ENCODE measurements at places on chromosomes 1 and 21.

- no peak for DNase-seq
Measured at GRCh38 chr1:89698020-89698560, 65.2 kb downstream of the LRRC8C start.

- DNase-seq = no peak
Measured at GRCh38 chr1:10862743-10863335, 66.4 kb upstream of the CASZ1 start.

DNA sequence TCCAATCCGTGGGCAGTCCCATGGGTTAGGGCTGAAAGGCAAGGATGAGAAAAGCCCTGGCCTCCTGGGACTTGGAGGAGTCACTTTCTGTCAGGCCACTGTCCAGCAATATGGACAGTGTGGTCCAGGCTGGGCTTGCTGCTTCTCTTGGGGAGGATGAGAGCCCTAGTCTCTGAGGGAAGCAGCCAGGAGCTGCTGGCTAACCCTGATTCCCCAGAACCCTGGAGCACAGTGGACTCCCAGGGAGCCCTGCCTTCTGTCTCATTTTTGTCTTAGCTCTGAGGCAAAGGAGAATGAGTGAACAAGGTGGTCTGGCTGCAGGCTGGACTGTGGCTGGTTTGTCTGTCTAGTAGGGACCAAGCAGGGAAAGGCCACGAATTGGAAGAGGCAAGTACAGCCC, 23.8 kb upstream of the EDN2 start:
- no peak for DNase-seq

GRCh38 chr1:159012495-159012894, 2.8 kb downstream of the IFI16 start:
- DNase-seq = no peak

- DNase-seq = no peak
Measured at GRCh38 chr21:34201481-34201858, 128.1 kb downstream of the MRPS6 start.

DNA sequence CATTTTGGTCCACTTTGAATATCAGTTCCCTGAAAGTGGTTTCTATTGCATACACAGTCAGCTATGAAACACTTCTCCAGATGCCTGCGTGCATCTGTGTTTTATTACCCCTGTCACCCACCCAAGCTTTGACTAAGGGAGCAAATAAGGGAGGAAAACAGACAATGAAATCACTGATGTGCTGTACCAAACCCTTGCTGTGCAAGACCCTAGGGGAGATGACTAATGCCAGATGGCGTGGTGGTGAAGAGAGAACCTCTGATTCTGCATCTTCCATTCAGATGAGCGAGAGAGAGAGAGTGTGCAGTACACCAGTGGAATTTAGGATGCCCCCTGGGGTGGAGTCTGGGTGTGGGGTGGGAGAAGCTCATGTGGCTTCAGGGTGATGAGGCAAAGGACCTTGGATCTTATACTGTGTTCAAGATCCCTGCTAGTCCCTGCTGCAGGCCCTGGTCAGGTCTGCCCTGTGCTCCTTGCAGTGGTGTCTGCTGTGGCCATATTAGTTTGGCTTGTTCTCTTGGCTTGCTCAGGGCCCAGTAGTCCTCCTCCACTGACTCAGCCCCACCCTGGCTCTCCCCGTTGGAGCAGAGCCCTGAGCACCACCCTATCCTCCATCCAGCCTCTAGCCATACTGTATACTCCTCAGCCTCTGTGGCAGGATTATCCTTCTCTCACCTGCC, 18.5 kb downstream of the CLCA1 start:
- no peak for DNase-seq

GRCh38 chr21:31482460-31482859, 138.4 kb upstream of the TIAM1 start:
- DNase-seq = no peak

GRCh38 chr1:5390504-5390903, 601.7 kb downstream of the NPHP4 start:
- no peak for DNase-seq

DNA sequence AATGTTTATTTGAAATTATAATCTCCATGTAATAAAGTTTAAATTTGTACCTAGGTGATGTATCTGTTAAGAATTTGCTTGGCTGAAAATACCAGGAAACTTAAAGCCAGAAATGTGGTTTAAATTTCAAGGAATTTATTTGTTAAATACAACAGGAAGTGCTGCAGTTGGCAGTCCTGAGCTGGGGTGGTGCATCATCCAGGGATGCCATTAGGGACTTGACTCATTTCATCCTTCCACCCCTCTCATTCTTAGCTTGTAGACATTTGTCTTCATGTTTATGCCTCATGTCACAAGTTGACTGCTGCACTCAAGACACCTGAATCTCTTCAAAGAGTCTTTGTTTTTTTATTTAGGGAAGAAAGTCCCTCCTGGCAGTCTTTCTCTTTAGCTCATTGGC, 175.9 kb downstream of the LHX8 start:
- DNase-seq = no peak

DNA sequence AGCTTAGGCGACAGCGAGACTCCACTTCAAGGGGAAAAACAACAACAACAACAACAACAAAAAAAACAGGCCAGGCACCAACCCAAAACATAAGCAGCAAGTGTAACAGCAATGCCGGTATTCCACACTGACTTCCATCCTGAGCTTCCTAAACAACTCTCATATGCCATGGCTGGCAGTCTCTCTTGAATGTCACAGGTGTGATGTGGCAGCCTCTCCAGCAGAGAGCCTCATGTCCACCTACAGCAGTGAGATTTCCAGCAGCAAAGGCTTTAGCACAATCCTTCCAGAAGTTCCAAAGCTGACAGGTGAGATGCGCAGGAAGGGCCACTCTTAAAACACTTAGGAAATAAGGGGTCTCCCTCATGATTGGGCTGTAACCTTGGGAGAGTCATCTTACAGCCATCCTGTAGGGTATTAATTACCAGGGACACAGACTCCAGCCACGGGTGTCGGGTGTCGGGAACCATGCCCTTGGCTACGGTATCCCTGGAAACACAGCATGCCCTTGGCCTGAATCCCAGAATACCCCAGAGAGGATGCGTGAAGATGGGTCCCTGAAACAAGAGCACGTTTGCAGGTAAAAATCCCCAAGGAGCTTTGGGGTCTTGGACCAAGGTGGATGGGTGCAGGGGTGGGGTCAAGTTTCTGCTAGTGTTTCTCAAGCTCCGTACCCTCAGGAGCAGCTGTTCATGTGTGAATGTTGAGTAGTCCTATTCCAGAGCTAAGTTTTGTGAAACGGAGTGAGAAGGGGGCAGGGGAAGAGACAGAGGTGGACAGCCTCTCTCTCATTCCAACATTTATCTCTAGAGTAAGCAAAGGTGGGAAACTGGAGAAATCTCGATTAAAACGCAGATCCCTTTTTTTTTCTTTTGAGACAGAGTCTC, 31.4 kb downstream of the CLSTN1 start:
- no peak for DNase-seq

- DNase-seq = no peak
Measured at GRCh38 chr1:47684518-47684917, 246.7 kb downstream of the FOXD2 start.

- DNase-seq = no peak
Measured at GRCh38 chr1:43007377-43008114, 48.9 kb upstream of the SLC2A1 start.

GRCh38 chr1:16474166-16474800, 33.8 kb downstream of the NECAP2 start:
- no peak for DNase-seq

DNA sequence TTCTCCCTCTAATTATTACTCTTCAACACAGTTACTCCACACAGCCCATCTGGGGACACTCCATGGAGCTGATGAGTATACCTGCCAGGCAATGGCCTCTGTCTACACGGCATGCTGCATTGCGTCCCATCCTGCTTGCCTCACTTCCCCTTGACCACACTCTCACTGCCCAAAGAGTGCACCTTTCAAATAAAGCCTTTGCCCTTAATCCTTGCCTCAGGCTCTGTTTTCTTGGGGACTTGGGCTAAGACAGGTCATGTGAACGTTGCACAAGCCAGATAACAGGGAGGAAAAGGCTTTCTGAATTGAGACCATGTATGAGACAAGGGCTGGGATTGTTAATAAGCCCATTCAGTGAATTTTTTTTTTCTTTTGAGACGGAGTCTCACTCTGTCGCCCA, 40.0 kb upstream of the SIM2 start:
- DNase-seq = no peak

- no peak for DNase-seq
Measured at GRCh38 chr1:91817211-91817905, 68.6 kb downstream of the TGFBR3 start.

DNA sequence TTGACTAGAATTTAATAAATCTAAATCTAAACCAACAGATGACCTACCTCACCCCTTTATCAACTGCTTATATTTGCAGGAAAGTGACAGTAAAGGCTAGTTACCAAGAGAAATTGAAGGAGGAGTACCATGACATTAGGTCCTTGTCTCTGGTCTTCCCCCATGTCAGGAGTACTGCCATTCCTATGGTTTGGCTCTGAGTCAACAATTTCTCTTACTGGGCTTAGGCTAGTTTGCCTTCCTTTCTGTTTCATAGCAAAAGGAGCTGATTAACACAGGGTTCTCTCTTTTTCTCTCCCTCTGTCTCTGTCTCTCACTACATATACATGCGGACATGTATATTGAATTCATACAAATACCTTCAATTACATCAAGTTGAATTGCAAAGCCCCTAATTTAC, 579.9 kb downstream of the DPYD start:
- no peak for DNase-seq

- no peak for DNase-seq
Measured at GRCh38 chr1:222736972-222737371, at the start of gene FAM177B. FAM177B (plus strand) TSS chr1:222737202; CDS start chr1:222746546, 9,344 bp downstream.

- DNase-seq = no peak
Measured at GRCh38 chr1:58497499-58497898, 49.0 kb downstream of the OMA1 start.

- DNase-seq = no peak
Measured at GRCh38 chr21:28229814-28230213, 762.9 kb downstream of the LTN1 start.

- no peak for DNase-seq
Measured at GRCh38 chr1:44576456-44577150, 97.7 kb downstream of the TMEM53 start.

- DNase-seq = no peak
Measured at GRCh38 chr1:233640179-233640578, 26.3 kb downstream of the KCNK1 start.

DNA sequence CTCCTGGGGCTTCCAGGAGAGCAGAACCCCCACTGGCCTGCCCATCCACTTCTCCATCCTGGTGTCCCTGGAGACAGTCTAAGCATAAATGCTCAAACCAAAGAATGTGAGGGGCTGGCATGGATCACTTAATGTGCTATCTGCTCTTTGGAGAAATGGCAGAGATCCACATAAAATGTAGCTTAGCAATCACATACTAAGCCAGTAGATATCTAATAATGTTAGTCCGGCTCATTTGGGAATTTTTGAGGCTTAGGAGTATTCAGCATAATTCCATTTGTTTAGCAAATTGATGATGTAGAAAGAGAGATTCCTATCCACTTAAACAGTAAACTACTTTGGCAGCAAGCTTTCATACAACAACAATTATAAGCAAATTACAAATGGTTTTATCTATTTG, 90.7 kb downstream of the TENT5C start:
- no peak for DNase-seq

DNA sequence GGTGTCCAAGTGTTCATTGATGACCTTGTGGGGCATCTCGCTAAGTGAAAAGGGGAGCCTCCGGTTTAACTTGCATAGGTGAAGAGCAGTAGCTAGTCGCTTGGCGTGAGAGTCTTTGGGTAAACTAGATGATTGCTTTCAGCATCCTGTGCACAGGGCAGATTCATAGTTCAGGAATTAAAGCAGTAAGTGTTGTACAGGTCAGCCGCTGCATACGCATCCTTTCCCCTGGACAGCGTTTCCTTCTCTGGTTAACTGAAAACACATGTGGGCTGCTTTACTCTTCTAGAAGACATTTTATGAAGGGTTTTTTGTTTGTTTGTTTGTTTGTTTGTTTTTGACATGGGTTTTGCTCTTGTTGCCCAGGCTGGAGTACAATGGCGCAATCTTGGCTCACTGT, 12.1 kb downstream of the NDUFV3 start:
- no peak for DNase-seq

DNA sequence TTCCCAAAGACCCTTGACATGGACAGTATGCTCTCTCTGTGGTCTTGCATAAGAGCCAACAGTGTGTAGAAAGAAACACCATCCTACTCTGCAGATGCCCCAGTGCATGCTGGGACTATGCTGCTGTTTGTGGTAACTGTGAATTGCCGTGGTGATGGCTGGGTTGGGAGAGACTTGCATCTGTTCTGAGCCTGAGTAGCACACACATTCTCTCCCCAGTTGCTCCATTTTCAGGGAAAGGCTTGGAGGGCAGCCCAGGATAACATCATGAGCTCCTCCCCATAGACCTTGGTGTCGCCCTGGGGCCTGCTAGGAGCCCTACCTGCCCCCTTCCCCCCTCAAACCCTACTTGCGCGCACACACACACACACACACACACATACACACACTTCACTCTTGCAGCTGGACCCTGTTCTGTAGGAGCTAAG, 120.9 kb upstream of the IPO9 start:
- DNase-seq = no peak
